Kidney glomerular epithelial cell (primary cell): ENCODE measurements at places on chromosomes 1 and 21.

DNA sequence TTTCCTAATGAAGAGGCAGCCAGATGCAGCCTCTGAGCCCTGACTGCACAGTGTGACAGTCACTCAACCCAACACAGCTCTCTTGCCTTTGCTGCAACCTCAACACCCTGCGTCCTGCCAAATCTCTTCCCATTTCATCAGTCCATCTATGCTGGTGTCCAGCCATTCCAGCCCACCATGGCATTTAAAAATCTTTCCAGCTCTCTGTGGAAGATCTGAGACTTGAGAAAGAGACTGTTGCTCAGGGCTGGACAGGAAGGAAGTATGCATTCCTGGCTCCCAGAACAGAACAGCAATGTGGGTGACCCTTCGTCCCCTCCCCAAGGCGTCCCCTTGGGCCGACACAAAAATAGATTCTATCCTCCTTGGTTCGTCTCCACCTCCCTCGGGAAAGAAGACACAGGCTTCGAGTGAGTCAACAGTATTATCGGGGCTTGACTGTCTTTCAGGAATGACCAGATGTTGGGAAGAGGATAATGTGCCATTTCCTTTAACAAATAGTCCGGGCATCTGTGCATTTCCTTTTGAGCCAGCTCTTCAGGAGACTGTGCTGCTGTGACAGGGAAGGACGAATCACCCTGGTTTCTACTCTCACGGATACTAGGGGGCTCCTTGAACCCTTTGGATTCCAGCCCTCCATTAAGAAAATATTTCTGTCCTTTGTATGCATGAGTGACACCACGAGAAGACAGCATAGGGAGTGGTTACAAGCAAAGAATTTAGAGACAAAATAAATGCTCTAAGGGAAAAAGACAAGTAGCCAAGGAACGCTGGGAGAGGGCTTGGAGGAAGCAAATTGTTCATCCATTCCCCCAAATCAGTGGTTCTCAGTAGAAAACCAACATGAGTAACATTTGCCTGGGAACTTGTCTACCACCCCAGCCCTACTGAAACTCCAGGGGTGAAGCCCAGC, 111.4 kb upstream of the CDC42BPA start:
- no peak for DNase-seq

- DNase-seq, result no peak
Measured at GRCh38 chr1:41716188-41717130, 202.3 kb downstream of the HIVEP3 start.

DNA sequence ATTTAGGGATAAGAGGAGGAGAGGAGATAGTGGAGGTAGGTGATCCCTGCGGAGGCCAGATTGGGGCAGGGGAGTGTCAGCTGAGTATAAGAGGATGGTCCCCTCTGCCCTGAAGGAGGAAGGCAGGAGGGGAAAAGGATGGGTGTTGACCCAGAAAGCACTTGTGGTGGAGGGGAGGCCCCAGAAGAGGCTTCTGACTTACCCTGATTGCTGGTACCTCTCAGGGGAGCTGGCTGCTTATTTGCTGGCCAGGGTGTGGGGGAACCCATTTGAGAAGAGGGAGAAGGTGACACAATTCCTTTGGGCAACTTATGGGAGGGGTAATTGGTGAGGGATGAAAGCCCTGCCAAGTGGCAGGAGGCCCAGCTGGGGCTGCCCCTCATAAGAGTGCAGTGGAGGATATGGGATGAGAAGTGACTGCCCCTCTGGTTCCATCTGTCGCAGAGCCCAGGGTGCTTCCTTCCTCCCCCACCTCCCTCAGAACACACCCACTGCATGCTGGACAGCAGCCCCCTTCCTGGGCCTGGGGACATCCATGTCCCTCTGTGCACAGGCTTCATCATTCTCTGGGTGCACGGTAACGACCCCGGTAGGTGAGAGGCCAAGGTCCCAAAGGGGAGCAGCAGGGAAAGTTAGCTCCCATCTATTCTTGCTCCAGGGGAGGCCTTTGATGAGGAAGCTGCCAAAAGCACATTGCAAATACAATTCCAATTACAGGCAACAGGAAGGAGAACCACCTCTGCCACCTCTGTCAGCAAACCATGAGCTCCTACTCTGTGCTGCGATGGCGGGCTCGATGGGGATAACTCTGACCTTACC, 1.4 kb upstream of the PCSK9 start:
- no peak for DNase-seq

DNA sequence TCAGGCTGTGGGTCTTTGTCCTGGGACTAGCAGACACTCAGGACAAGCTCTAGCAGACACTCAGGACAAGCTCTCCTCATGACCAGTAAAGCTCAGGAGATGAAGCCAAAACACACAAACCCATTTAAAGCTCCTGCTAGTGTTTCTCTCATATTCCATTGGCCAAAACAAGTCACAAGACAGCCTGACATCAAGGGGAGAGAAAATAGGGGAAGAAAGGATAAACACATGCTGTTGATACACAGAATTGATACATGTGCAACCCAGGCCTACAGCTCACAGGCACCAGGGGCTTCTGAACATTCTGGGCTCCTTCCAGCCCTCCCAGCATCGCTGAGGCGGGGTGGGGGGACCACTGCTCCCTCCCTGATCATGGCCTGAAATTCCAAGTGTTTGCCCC, 35.3 kb downstream of the ATF3 start:
- DNase-seq, result no peak

GRCh38 chr1:229012823-229013222, 258.1 kb upstream of the RAB4A start:
- DNase-seq, result no peak

DNA sequence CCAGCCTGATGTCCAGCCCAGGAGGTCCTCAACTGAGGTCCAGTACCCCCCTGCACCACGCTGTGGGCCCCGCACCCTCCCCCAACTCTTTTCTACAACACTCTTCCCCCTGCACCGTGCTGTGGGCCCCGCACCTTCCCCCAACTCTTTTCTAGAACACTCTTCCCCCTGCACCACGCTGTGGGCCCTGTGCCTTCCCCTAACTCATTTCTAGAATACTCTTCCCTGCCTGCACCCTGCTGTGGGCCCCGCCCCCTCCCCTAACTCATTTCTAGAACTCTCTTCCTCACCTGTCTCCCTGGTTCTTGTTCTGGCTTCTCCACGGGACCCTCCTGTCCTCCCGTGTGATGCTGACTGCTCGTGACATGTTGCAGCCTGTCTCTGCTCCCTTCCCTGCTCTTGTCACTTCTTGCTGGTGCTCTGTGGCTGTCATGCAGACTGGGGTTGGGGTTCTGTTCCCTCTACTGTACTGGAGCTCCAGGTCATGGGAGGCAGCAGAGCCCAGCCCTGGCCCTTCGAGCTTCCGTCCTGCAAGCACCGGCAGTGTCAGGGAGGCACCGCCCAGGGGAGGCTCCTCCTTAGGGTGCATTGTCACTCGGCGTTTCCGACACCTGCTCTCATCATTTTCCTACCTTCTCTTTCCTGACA, 160.1 kb upstream of the COL6A1 start:
- no peak for DNase-seq

GRCh38 chr21:26798856-26799751, 46.1 kb downstream of the ADAMTS1 start:
- no peak for DNase-seq

DNA sequence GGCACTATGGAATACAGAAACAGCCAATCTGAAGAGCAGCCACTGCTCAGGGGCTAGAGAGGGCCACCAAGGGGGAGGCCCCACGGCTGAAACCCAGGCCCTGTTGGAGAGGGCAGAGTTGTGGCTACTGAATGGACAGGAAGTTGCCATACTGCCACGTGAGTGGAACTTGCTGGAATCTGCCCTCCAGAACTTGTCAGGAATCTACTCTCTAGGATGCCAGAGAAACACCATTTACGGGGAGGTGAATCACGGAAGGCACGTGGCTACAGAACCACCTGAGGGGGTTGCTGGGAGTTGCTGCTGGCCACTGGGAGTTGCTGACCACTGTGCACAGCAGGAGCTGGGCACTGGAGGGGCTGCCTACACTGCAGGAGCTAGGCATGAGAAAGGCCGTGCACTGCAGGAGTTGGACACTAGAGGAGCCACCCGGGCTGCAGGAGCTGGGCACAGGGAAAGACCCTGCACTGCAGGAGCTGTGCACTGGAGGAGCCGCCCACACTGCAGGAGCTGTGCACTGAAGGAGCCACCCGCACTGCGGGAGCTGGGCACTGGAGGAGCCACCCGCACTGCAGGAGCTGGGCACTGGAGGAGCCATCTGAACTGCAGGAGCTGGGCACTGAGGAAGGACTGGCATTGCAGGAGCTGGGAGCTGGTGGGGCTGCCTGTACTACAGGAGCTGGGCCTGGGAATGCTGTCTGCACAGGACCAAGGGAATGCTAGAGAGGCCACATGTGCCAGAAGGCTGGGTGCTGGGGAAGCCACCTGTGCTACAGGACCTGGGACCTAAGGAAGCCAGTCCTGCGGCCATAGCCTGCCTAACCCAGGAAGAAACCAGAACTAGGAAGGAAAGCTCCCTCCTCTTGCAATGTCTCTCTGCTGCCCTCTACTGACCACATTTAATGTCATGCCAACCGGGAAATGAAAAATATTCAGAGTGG, 343.4 kb downstream of the MATN1 start:
- peak; percentile 70 for DNase-seq

- DNase-seq, result no peak
Measured at GRCh38 chr1:243793298-243793697, 56.7 kb downstream of the AKT3 start.

DNA sequence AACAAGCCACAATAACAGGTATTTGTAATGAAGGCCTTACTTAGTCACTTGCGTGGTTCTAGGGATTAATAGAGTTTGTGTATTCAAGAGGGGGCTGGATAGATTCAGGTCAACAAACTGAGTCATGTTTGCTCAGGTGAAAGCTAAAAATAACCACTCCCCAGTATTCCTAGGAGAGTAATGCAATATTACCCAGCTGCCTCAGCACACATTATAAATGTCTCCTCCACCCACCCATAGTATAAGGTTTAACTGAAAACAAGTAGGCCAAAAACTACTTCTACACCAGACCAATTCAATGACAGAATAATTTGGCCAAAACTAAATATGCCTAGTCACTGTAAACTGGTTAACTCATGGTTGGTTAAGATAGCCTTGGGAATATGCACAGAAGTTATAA, 34.4 kb downstream of the WLS start:
- peak; percentile 42 for DNase-seq

- no peak for DNase-seq
Measured at GRCh38 chr1:50975436-50975835, 5.4 kb downstream of the CDKN2C start.

DNA sequence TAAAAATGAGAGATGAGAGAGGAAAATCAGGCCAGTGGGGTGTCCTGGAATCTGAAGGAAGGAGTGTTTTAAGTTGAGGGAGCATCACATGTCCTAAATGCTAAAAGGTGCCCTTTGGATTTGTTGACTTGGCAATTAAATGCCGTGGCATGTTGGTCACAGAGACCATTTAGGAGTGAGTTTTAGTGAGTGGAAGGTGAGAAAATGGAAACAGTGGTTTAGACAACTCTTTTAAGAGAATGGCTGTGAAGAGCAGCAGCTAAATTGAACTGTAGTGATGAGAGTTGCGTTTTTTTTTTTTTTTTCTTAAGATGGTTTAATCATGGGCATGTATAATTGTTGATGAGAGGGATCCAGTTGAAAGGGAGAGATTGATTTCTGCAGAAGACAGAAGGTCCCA, 95.0 kb downstream of the S1PR1 start:
- no peak for DNase-seq

DNA sequence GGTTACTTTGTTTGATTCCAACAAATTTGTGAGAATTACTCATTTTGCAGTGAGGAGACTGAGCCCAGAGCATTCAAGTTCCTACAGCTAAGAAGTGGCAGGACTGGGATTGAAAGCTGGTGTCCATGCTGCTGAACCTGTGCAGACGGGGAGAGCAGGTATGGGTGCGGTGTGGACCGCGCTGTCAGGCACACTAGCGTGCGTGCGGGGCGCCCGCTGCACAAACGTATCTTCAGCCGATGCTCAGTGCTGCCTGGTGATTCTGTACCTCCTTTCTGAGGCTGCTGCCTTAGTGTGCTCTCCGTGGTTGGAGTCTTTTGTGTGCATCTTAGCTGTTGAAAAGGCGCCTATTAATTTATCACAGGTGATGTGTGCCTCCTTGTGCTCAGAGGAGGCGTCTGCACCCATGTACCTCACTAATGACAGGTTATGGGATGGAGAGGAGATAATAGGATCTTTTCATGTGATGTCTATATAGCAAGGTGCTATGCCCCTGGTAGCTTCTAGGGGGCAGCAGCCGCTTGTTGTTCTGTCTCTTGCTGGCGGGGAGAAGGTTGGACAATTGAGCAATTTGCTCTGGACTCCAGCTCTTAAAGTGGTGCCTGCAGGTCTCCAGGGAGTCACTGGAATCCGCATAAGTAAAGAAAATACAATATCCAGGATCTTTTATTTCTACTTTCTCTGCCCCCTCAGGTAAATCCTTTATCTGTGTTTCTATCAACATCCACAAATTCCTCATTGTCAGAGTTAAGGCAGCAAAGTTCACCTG, 32.5 kb downstream of the PEX14 start:
- DNase-seq, result peak; percentile 71

- DNase-seq, result no peak
Measured at GRCh38 chr1:22584001-22584562, 20.8 kb downstream of the EPHA8 start.

DNA sequence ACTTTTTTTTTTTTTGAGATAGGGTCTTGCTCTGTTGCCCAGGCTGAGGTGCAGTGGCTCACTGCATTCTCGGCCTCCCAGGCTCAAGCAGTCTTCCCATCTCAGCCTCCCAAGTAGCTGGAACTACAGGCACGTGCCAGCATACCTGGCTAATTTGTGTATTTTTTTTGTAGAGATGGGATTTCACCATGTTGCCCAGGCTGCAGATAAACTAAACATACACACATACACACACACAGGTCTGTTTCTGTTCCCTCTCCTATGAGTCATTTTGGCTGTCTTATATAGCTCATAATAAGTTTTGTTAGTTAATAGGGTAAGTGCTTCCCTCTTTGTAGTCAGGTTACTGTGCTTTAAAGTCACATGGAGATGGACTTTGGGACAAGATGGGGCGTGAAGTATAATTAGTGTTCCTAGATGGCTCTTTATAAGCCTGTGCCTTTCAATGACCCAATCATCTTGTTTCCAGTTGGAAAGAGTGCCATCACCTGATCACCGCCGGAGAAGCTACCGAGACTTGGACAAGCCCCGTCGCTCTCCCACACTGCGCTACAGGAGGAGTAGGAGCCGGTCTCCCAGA, 9.1 kb downstream of the PRPF38A start:
- DNase-seq, result no peak

DNA sequence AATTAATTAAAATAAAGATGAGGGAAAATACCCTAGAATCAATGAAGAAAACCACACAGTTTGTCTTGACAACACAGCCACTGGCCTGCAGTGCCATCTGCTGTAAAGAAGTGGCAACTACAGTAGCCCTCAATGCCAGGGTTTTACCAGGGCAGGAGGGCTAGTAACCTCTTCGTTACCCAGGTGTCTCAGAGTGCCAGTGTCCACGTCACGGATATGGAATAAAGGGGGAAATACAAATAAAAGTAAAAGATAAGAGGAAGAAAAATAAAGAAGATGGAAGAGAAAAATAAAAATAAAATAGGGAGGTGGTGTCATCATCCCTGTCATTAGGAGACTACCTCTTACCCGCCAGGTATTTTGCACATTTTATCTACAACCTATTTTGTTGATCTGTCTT, 14.2 kb upstream of the SLC44A3 start:
- DNase-seq, result peak; percentile 53
